Tongue (tissue), 3 donors: ENCODE measurements at places on chromosomes 7 and 10. TPM values are rescaled to one million over a fixed set of nuclear protein-coding genes. Genes with fewer than 3 reads are reported as not detected.

The GARIN1A gene
- total RNA-seq, result 0.10 TPM

The LIPN gene
- not detected for total RNA-seq

The CYP2C19 gene
- total RNA-seq, result 2.1 TPM

The TACR2 gene
- not detected for total RNA-seq

The FOXI2 gene
- not detected for total RNA-seq

The OR6V1 gene
- not detected for total RNA-seq

The RAB19 gene
- not detected for total RNA-seq

The FAM25C gene
- total RNA-seq, result not detected
